ENCODE measurements at places on chromosomes 5 and 9. TPM values are rescaled to one million over a fixed set of nuclear protein-coding genes. Genes with fewer than 3 reads are reported as not detected.

GCNT1 gene
- 2.2 TPM for total RNA-seq

FCN2 gene
- total RNA-seq: not detected

PCAT7 gene
- total RNA-seq: not detected

IFNA21 gene
- total RNA-seq: not detected

TMEM252 gene
- not detected for total RNA-seq

SLC6A7 gene
- total RNA-seq: not detected

NKD2 gene
- total RNA-seq: 1.2 TPM

PCDHGC3 gene
- 39.2 TPM for total RNA-seq

ASPN gene
- total RNA-seq: 2.8 TPM

IFNK gene
- not detected for total RNA-seq

DMGDH gene
- total RNA-seq: 3.1 TPM

DCAF12 gene
- total RNA-seq: 40.9 TPM

IFNA2 gene
- total RNA-seq: not detected

PCA3 gene
- total RNA-seq: not detected

NXNL2 gene
- not detected for total RNA-seq

BNC2 gene
- total RNA-seq: 12.4 TPM

LCN10 gene
- total RNA-seq: 0.64 TPM

ZBED3 gene
- total RNA-seq: 4.6 TPM

SOX30 gene
- total RNA-seq: not detected

TNFSF15 gene
- 1.5 TPM for total RNA-seq

TOR1A gene
- total RNA-seq: 34.7 TPM

OR1J2 gene
- not detected for total RNA-seq

WDR70 gene
- total RNA-seq: 26.1 TPM

KIF20A gene
- 22.7 TPM for total RNA-seq

EDIL3 gene
- total RNA-seq: 16.5 TPM

FAM174A gene
- 49.7 TPM for total RNA-seq

SPINK1 gene
- total RNA-seq: not detected

SH2D3C gene
- total RNA-seq: 1.8 TPM

FXN gene
- total RNA-seq: 2.1 TPM

RNF14 gene
- total RNA-seq: 19.8 TPM

BARHL1 gene
- total RNA-seq: not detected

FKTN gene
- total RNA-seq: 10.9 TPM

FBN2 gene
- 4.4 TPM for total RNA-seq

IFNE gene
- not detected for total RNA-seq

FAM151B gene
- 0.38 TPM for total RNA-seq

TERT gene
- total RNA-seq: 9.5 TPM

FOXD4L6 gene
- not detected for total RNA-seq
